ENCODE measurements at places on chromosomes 6 and 20.

DNA sequence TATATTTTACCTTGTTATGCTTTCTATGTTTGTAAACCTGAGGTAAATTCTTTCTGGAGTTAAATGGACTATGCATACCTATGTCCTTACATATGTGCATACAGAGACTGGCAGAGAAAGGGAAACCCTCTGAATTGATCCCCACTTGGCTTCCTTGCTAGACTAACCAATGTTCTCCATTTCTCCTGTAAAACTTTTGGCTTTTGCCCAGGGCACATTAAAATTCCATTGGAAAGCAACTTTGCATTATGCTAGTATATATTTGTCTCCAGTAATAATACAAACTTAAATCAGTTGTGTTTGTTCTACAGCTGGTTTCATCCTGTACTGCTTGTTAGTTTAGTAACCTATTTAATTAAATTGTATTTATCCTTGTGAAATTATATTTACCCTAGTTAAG lies 646.0 kb upstream of the MARCKS start:
- DNase-seq = no peak

DNA sequence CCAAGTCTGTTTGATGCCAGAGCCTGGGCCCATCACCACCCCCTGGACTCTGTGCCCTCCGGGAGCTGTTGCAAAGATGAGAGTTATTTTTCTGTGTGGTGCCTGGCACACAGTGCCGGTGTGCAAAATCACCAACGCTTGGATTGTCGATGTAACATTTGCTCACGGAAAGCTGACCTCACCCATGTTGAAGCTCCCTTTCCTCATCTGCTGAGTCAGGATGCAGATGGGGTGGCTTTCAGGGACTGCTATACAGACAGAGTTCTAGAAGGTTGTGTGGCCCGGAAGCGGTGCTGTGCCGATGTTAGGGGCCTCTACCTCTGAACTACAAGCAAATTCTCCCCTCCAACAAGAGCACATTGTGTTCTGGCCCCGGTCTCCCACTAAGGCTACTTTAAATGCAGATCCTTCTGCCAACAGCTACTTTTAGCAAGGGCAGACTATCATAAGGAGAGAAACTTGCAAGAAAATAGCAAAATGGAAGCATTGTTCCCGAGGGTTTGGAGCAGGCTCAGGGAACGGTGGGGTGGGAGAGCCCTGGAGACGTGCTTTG lies 34.0 kb downstream of the EYA2 start:
- DNase-seq = peak; percentile 60

GRCh38 chr6:28446818-28447511 lies 3.7 kb upstream of the ZSCAN23 start:
- DNase-seq = peak; percentile 33

- no peak for DNase-seq
Measured at GRCh38 chr6:139828751-139829519, 454.5 kb upstream of the CITED2 start.

DNA sequence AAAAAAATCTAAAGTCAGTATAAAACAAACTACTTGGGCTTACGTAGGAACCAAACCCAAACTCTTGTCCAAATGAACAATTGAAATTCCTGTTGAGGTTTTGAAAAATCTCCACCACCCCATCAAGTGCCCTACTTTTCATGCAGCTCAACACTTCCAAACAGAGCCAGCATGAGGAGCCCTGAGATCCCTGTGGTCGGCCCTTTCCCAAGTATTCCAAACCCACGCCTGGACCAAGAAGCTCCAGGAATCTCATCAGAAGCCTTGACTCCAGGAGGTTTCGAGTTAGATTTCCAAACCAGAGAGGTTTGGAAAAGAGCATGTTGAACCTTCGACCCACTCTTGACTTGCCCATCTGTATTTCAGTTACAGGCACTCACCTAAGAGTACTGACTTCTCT lies 179.3 kb downstream of the MTFR2 start:
- no peak for DNase-seq

DNA sequence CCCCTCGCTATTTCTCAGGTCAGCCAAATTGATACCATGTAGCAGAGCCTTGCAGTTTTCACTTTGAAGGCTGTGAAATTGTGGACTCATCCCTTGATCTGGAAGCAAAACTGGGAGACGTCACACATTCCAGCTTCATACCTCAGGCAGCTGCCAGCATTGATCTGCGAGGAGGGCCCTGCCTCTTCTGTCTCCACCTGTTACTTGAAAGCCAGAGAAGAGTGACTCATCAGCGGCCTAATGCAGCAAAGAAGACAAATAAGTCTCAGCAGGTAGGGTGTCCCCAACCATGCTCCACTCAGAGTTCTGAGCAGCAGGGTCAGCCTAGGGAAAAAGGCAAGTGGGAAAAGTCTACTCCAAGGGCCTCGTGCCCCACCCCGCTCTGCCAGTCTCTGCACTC lies 69.4 kb upstream of the BMP2 start:
- DNase-seq = no peak

DNA sequence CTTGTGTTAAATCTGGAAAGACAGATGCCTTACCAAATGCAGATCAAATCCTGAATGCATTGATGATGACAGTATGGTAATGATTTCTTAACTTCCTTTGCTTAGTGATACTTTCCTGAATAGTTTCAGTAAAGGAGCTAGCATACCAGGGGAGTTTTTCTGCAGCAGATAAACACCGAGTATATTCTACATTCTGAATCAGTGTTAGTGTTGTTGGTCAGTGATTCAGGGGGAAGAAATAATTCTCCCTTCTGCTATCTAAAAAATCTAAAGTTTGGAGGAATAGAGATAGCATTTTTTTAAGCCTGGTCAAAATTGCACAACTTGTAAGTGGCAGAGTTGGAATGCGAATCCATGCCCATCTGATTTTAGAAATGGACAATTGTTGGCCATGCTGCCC lies 512.2 kb upstream of the MARCKS start:
- no peak for DNase-seq

GRCh38 chr6:134541001-134541400 lies 223.1 kb upstream of the SGK1 start:
- DNase-seq = no peak

GRCh38 chr6:72984981-72985665 lies 240.2 kb downstream of the KHDC1L start:
- no peak for DNase-seq

DNA sequence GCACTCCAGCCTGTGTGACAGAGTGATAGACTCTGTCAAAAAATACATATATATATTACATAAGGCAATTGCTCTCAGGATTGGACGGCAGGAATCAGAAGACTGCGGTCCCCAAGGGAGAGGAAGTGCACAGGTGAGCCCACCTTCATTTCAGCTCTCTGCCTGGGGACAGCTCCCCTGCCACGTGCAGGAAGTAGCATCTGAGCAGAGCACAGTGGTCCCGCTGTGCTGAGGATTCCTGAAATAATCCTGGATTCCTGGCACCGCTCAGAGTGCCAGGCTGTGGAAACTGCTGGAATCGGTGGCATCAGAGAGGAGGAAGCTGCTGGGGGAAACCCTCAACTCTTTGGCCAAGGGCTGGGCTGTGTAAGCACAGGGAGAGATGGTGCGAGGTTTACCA lies 27.7 kb downstream of the NFATC2 start:
- DNase-seq = no peak

DNA sequence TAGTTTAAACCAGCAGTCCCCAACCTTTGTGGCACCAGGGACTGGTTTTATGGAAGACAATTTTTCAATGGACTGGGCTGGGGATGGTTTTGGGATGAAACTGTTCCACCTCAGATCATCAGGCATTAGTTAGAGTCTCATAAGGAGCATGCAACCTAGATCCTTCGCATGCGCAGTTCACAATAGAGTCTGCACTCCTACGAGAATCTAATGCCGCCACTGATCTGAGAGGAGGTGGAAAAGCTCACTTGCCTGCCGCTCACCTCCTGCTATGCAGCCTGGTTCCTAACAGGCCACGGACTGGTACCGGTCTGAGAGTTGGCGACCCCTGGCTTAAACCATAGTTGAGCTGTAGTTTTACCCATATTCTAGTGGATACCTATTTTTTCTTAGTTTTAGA lies 154.6 kb downstream of the SLC35F1 start:
- no peak for DNase-seq

GRCh38 chr20:46400828-46401477 lies 5.5 kb downstream of the ELMO2 start:
- no peak for DNase-seq

GRCh38 chr20:60138256-60139220 lies 180.3 kb downstream of the CDH26 start:
- DNase-seq = no peak

DNA sequence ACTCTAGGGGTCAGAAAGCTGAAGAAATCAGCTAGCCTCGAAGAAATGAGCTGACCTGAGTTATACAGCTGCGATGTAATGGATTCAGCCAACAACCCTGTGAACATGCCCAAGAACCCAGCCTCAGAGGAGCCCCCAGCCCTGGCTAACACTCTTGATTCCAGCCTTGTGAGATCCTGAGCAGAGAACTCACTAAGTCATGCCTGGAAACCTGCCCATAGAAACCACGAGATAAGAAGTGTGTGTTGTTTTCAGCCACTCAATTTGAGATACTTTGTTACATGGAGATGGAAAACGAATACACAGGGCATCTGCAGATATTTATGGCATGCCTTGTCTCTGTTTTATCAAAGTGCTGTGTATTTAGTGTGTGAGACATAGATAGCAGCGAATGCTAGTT lies 265.2 kb downstream of the QKI start:
- DNase-seq = no peak

Data from left hindlimb (tissue), 1 donor.